GM23248 (cell line): ENCODE measurements at places on chromosomes 2 and 18.

DNA sequence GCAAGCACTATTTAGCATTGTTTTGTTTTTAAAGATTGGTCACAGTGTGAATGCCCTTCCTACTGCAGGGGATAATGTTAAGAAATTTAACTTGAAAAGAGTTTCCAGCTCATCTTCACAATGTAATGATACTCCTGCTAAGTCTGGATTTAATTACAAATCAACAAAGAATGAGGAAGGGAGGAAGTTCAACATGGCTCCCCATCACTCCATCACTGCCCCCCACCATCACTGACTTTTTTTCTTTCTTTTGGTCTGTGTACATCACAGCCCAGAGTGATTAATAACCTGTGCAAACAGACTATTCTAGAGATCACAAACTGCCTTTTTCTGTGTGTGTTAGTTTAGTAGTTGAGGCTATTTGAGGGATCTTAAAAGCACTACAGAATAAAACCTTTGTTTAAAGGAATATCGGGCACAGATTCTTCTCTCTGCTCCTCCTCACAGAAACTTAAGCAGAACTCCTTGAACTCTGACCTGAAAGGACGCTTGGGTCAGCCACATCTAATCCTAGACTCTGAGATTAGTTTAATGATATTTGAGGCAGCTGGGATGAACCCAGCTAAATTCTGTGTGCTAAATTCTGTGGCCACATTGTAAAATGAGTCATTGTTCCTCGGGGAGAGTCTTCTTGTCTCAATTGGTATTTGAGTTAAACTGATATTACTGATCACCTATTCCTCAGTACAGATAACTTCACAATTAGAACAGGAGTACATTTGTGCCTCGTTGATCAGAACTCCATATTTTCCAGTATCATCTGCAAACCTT lies 47.8 kb downstream of the SATB2 start:
- peak; percentile 60 for DNase-seq

- DNase-seq, result no peak
Measured at GRCh38 chr2:105997711-105998110, 196.4 kb downstream of the UXS1 start.

GRCh38 chr2:176137252-176137580 lies 7.7 kb downstream of the HOXD8 start:
- no peak for DNase-seq

GRCh38 chr18:76480913-76481312 lies 14.1 kb downstream of the ZNF516 start:
- DNase-seq, result no peak

- peak; percentile 91 for DNase-seq
Measured at GRCh38 chr18:74806700-74807416, 209.2 kb downstream of the ZNF407 start.

DNA sequence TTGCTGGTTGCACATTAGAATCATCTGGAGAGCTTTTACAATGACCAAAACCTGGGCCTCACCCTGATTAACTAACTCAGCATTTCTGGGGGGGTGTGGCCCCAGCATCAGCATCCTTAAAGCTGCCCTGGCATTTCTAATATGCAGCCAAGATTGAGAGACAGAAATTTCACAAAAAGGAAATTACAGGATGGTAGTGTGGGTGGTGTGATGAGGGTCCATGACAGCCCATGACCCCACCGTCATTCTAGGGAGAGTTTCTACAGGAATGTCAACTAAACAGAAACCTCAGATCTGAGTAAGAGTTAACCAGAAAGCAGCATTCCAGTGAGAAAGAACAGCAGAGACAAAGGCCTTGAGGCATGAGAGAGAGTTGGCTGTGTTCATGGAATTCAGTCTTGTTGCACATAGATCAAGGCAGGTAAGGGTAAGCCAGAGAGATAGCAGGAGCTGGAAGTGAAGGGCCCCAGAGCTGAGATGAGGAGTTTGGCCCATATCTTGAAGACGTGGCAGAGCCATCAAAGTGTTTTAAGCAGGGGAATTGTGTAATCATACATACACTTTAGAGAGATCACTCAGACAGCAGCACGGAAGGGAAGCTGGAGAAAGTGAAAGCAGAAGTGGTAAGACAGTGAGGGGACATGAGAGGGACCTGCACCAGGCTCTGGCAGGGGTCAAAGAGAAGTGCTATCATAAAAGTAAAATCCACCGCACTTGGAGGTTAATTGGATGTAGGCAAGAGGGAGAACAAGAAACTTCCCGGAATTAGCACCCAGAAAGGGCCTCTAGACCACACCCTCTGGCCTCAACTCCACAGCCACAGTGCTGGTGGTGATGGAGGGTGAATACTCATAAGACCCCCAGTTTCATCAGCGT lies 7.8 kb upstream of the TRABD2A start:
- peak; percentile 82 for DNase-seq

GRCh38 chr2:14530506-14530905 lies 102.0 kb upstream of the LRATD1 start:
- DNase-seq, result peak; percentile 75

DNA sequence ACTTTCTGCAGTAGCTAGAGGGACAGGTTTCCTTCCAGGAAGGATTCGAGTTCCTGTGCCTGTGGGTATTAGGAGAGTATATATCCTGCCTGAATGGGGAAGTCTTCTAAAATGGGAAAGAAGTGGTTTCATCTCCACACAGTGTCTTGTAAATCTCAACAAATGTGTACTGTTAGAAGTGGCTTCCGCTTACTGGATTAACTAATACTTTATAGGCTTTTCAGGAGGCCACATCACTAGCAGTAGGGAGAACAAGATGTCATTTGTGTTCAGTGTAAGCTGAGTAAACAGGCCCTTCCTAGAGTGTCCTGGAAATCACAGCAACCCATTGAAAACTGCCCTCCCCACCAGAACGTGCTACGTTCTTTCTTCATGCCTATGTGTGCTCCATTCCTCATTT lies 12.5 kb upstream of the POLR1B start:
- DNase-seq, result no peak
